ENCODE measurements at places on chromosomes 7 and 10.
A peak's percentile ranks its signal among the peaks of the same experiment; 100 is the strongest.

DNA sequence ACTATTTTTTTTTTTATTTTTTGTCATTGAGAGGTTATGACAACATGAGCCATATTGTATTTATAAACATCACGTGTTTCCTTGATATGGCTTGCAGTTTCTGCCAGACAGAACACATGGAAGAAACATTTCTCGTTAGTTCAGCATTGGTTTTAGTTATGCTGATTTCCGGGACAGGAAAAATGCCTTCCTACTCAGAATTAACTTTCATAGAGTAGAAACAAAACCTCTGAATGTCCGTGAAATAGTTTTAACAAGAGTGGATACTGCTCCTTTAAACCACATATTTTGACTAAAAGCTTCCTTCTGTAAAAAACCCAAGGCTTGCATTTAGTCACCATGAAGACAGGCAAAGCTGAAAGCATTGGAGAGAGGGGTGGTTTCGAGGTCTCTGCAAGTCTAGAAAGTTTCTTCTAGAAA, 240.4 kb downstream of the KIAA1217 start:
- DNase-seq = no peak

GRCh38 chr10:117597216-117597615, 54.7 kb downstream of the EMX2 start:
- peak; percentile 15 for DNase-seq

- DNase-seq = no peak
These were observed 379.6 kb downstream of the OTUD1 start for GRCh38 chr10:23818484-23818883.

DNA sequence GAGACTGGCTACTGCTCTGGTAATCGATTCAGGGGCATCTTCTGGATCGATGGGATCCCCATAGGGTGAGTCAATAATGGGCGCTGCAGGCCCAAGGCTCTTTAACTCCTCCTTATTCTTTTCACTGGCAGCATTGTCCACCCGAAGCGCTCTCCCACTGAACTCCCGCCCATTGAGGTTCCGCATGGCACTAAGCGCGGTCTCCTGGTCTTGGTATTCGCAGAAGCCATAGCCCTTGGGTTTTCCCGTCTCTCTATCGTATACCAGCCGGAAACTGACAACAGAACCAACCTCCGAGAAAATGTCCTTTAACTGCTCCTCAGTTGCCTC, 285 bp downstream of the CSTF2T start:
- no peak for DNase-seq

GRCh38 chr7:44194069-44194468, 4.8 kb upstream of the GCK start:
- DNase-seq = peak; percentile 56

- DNase-seq = no peak
These were observed 11.5 kb upstream of the GRIFIN start for GRCh38 chr7:2487586-2488271.

DNA sequence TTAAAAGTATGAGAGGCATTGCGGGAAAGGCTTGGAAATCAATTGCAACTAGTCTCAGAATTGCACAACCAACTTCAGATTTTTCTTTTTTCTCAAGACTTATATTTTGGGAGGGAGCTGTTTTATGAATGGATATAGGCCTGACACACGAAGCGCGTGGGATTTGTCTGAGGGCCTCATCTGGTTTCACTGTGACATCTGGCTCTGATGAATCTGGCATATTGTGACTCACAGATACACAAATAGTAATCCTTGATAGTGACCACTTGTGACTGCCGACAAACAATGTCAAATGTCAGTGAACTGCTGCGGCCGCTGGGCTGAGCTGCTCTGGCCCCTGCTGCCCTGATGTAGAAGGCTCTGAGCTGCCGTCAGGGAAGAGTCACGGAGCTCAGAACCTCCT, 655.1 kb downstream of the INHBA start:
- no peak for DNase-seq

GRCh38 chr10:58050575-58050974, 217.1 kb downstream of the IPMK start:
- DNase-seq = no peak

Data from kidney tubule cell (primary cell).